ENCODE measurements at places on chromosomes 2 and 18.

- DNase-seq, result no peak
Observed at GRCh38 chr18:4854671-4855070, 342.4 kb downstream of the AKAIN1 start.

DNA sequence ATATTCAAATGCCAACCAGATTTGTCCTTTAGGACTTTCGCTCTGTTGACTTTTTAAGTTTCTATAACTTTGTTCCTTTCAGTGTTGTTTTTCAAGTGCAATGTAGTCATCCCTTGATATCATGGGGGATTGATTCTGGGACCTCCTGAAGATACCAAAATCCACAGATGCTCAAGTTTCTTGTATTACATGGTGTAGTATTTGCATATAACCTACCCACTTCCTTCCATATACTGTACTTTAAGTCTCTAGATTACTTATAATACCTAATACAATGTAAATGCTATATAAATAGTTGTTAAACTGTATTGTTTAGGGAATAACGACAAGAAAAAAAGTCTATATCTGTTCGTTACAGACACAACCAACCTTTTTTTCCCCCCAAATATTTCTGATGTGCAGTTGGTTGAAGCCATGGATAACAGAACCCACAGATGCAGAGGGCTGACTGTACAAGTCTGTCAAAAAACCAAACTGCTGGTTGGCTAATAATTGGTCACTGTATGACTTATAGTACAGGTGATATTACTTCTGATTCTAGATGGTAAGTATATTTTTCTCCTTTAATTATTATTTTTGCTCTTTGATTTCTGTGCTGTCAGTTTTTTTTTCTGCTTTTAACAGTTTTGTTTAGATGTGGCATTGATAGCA lies 201.7 kb upstream of the STON1 start:
- DNase-seq, result no peak

DNA sequence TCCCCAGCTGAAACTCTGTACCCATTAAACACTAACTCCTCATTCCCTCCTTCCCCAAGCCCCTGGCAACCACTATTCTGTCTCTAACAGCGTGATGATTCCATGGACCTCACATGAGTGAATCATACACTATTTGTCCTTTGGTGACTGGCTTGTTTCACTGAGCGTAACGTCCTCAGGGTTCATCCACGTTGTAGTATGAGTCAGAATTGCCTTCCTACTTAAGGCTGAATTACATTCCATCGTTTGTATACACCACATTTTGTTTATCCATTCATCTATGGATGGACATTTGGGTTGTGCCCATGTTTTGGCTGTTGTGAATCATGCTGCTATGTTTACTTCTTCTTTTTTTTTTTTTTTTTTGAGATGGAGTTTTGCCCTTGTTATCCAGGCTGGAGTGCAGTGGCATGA lies 19.6 kb upstream of the CABLES1 start:
- no peak for DNase-seq

- DNase-seq, result no peak
Observed at GRCh38 chr2:16152071-16152927, 211.9 kb downstream of the MYCN start.

DNA sequence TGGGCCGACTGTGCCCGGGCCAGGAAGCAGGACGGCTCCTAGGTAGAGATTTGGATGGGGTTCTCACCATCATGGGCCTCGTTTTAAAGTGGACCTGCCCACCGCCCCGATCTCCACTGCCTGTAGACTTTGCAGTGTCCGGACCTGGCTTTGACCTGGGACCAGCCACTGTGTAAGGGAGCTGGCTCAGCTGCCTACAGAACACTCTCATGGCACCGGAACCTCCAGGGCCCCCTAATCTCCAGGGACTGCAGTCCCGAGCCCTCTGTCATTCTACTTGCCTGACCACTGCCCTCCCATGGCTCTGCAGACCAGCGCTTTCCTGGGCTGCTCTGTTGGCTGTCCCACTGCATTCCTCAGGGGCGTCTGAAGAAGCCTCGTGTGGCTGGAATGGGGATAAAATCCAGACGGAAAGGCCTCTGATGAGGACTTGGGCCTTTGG lies 120.8 kb downstream of the GLI2 start:
- no peak for DNase-seq

DNA sequence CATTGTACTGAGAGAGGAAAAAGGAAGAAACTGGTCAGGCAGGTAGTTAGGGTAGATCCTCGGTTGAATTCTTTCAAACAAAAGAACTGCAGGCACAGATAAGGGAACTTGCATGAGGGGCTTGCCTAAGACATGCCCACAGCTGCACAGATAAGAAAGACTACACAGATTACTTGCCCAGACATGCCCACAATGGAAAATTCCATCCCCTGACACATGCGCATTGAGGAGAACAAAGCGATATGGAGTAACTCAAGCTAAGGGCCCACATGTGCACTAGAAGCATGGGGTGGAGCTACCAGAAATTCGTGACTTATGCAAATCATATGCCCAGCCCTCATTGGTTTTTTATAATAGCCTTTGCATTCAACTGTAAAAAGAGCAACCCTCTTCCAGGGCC lies 181.3 kb upstream of the ZNF521 start:
- DNase-seq, result no peak

GRCh38 chr2:10347562-10347948 lies 44.9 kb downstream of the HPCAL1 start:
- no peak for DNase-seq

DNA sequence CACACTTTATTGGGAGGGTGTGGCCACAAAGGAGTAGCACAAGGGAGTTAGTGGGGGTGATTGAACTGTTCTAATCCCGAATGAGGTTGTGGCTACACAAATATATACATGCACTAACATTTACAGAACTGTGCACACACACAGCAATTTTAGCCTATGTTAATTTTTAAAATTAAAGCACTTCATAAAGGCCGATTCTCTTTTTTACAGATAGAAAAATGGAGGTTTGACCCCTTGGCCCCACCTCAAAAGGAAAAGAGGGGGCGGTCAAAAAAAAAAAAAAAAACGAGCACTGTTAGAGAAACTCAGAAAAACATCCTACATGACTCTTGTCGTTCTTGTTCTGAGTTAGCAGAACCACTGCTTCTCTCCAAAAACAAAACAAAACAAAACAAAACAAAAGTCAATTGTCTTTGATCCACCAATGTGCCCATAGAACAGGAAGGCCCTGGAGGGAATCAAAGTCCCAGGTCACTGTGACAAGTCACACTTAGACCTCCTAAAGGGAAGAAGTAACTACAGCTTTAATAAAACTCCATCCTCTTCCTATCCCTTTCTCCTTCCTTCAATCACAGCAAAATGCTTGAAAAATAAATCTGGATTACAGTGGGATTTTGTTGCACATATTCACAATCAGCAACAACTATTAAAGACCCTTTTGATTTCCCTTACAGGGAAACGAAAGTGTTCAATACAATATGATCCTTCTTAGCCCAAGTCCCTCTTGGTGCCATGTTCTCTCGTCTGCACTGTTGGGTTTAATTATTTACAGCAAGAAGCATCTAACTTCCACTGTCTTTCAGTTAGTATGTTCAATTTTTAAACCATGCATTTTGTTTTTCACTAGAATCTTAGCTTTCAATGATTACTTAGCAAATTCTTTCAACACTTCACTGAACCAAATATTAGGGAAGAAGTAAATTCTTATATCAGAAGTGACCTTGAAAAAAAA lies 16.6 kb downstream of the LRP2 start:
- DNase-seq, result no peak

DNA sequence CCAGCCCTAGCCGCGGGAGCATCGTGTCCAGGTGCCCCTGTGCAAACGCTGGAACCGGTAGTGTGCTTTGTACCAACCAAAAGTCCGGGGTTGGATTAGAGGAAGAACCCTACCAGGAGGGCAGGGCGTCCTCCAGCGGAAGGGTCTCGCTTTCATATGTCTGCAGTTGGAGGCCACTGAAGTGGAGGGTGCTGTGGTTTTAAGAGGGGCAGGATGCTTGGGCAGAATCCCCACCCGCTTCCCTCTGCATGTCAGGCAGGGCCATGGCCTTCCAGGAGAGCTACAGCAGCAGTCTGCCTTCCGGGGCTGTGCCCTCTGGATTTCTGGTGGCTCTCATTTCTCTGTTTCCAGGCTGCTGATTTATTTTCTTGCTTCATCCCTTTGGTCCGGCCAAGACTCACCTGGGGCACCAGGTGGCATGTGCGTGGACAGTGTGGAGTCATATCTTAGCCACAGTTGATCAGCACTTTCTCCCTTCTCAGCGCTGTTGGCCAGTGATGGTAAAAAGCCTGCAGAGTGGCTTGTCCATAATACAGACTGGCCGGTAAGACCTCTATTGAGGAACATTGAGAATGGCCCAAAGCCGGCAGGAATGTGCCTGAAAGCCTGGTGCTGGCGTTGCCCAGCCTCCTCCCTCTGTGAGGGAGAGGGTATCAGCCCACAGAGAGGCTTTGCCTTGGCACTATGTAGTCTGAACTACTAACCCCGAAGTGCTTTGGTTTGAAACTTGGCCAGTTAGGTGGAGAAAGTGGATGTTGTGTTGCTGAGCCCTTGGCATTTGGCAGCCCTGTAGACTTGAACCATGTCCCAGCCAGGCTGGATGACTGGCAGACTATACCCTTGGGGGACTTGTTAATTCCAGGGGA lies 1.8 kb downstream of the AGAP1 start:
- no peak for DNase-seq

GRCh38 chr2:238294046-238294392 lies 5.6 kb upstream of the PER2 start:
- no peak for DNase-seq

DNA sequence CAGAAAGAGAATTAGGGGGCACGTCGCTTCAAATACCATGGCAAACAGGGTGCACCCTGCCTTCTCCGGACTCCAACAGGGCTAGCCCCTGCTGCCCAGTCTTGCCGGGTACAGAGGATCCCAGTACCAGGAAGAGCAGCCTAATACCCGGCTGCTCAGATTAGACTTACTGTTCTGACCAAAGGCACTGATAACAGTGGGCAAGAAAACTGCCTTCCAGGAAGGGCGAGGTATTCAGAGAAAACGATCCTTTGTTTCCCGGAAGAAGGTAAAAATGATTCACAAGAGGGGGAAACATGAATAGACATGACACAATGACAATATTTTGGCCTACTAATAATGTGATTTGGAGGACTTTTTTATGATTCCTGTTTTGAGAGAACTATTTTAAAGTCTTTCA lies 99.9 kb downstream of the SS18 start:
- DNase-seq, result no peak

- DNase-seq, result no peak
Observed at GRCh38 chr2:65057054-65057375, 799 bp downstream of the CEP68 start.

DNA sequence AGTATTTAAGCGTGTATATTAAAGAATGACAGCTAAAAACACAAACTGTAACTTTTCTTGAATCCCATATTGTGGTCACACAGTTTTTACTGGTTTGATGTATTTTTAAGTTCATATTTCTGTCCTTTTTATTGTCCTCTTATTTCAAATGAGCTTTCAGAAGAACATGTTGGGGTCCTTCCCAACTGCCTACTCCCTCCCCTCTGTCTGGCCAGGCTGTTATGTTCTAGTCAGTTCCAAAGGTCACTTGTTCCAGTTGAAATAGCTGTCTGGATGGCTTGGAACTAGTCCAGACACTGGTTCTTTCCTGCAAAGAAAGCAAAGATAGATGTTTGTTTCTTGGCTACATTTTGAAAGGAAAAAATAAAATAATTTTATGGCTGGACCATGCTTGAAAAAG lies 306.9 kb downstream of the GULP1 start:
- no peak for DNase-seq

GRCh38 chr2:227527351-227527750 lies 55.4 kb downstream of the AGFG1 start:
- DNase-seq, result no peak

DNA sequence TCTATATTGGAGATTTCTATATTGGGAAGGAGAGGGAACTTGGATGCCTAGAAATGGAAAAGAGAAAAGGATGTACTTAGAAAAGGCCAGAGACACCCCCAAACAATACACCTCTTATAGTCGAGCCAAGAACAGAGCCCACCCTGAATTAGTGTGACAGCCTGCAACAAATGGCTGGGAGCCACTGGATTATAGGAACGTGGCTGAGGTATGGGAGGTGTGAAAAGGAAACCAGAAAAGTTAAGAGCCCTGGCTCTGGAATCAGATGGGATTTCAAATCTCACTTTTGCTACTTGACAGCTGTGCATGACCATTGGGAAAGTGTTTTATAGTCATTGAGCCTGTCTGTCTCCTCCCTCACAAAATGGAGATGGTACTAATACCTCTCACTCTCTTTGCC lies 394.0 kb downstream of the ZNF521 start:
- DNase-seq, result no peak
